ENCODE measurements at places on chromosomes 4 and X. TPM values are rescaled to one million over a fixed set of nuclear protein-coding genes. Genes with fewer than 3 reads are reported as not detected.
A peak's percentile ranks its signal among the peaks of the same experiment; 100 is the strongest.

GRCh38 chrX:150602296-150602695 lies 33.9 kb downstream of the MTM1 start:
- no peak overlapping the region for H3K27ac ChIP-seq
- H3K36me3 ChIP-seq: peaks cover 17% of the 10 kb centered on the region
- H3K27me3 ChIP-seq: no peaks in the 10 kb centered on the region
- H3K4me1 ChIP-seq: no peaks in the 10 kb centered on the region
- DNase-seq: no peak
- no peak overlapping the region for H3K4me3 ChIP-seq

- H3K36me3 ChIP-seq: no peaks in the 10 kb centered on the region
- no peak for DNase-seq
- H3K4me1 ChIP-seq: peaks cover 14% of the 10 kb centered on the region
- H3K27ac ChIP-seq: peak overlapping the region; percentile 71
Observed at GRCh38 chrX:13090027-13090338, 45.6 kb upstream of the FAM9C start.

GRCh38 chr4:52548818-52549570 lies 110.1 kb downstream of the USP46 start:
- peaks cover 3% of the 10 kb centered on the region for H3K27me3 ChIP-seq
- H3K36me3 ChIP-seq: no peaks in the 10 kb centered on the region
- no peak for DNase-seq

- H3K4me3 ChIP-seq: no peak overlapping the region
- no peaks in the 10 kb centered on the region for H3K36me3 ChIP-seq
- H3K27me3 ChIP-seq: no peaks in the 10 kb centered on the region
- no peak overlapping the region for H3K27ac ChIP-seq
Observed at GRCh38 chrX:78019586-78020483, 50.4 kb upstream of the PGAM4 start.

DNA sequence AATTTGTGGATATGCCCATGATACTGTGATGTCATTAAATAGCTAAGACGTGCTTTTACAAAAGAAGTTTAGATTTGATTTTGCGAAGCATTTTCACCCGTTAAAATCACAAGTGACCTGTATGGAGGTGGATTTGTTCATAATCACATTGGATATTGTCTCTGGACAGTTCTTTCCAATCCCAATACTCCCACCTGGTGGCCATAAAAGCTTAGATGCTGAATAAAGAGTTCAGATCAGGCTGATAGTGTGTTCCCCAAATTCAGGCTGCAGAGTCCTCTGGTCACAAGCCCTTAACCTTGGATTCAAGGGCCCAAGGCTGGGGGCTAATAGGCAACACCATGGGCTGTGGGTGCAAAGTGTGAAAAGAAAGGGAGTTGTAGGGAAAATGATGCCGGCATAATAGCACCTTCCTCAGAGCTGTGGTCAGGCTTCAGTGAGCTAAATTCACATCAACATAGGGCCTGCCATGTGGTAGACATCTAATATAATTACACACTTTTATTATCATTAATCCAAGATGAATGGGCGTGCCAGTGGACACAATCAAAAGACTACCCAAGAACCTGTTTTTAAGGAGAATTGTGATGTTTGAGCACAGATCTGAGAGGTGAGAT lies 28.1 kb downstream of the SMIM43 start:
- no peak overlapping the region for H3K27ac ChIP-seq
- H3K36me3 ChIP-seq: no peaks in the 10 kb centered on the region
- no peaks in the 10 kb centered on the region for H3K27me3 ChIP-seq

GRCh38 chr4:125388613-125389012 lies 73.9 kb downstream of the FAT4 start:
- no peak overlapping the region for H3K4me3 ChIP-seq
- no peaks in the 10 kb centered on the region for H3K36me3 ChIP-seq
- peaks cover 51% of the 10 kb centered on the region for H3K4me1 ChIP-seq
- DNase-seq: no peak
- H3K27ac ChIP-seq: peak overlapping the region; percentile 83

- no peak for DNase-seq
- H3K36me3 ChIP-seq: no peaks in the 10 kb centered on the region
- no peaks in the 10 kb centered on the region for H3K27me3 ChIP-seq
- H3K27ac ChIP-seq: no peak overlapping the region
Observed at GRCh38 chr4:167052631-167053091, 181.6 kb downstream of the SPOCK3 start.

Gene SLC6A14
- total RNA-seq: not detected

DNA sequence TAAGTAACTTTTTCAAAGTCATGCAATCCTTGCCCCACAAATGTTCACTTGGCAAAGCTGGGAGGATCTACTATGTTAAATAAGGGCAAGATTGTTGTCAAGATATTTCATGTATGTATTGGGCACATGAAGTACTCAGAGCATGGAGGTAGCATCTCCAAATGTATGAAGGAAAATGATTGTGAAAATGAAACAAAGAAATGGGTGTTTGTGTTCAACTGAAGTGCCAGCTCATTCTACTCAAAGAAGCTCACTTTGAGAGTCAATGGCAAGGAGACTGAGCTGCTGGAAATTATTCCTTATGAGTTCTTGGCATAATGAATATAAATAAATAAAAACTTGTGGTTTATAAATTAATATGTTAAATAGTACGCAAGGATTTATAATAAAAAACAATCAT lies 124.5 kb upstream of the ARSJ start:
- H3K27me3 ChIP-seq: no peaks in the 10 kb centered on the region
- no peaks in the 10 kb centered on the region for H3K4me1 ChIP-seq
- no peak overlapping the region for H3K4me3 ChIP-seq
- no peak for DNase-seq

DNA sequence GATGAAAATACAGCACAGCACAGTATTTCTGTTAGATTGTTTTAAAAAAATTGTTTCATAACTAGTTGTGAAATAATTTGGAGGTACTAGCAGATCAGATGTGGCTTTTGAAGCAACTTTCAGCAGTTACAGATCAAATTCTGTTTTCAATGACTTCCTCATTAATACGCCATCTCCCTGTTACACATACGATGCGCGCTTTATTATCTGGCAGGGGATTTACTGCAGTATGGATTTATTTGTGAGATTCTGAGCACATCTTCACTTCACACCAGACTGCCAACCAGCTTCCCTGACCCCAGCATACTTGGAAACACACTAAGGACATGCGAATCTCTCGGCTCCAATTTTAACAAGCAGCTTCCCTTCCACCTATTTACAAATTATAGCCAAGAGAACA lies 235.5 kb upstream of the DIAPH2 start:
- no peaks in the 10 kb centered on the region for H3K36me3 ChIP-seq
- no peak for DNase-seq
- H3K4me3 ChIP-seq: no peak overlapping the region
- H3K27me3 ChIP-seq: no peaks in the 10 kb centered on the region

Measured in left ventricle myocardium inferior (tissue), 1 donor.